ENCODE measurements at places on chromosomes 2 and 18.

DNA sequence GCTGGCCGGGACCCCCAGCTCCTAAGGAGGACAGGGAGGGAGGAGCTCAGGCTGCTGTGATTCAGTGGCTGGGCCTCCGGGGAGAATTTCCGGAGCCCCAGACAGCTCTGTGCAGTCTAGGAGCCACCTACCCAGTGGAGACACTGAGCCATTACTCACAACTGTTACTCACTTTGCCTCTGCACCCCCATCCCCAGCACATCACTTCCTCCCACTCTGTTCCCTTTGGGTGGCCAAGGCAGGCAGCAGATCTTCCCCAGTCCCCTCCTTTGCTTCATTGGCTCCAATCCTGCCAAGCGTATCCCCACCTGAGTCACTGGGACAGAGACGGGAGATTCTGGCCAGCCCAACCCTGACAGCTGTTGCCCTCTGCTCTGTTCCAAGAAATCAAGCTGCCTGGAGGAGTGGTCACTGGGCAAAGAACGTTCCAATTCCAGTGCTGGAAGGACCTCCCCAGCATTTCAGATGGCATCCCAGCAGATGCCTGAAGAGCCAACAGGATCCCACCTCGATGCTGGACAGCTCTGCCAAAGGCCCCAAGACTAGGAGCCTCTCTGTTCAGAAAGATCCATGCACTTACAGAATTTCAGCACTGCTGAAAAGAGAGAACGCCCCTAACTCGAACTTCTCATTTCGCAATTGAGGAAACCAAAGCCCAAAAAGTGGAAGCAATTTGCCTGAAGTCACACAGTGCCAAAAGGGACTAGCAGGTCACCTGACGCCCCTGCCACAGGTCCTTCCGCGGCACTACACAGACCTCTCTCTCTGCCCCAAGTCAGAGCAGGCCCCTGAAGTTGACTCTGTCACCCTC, 68.3 kb downstream of the TNS1 start:
- no peak for DNase-seq

DNA sequence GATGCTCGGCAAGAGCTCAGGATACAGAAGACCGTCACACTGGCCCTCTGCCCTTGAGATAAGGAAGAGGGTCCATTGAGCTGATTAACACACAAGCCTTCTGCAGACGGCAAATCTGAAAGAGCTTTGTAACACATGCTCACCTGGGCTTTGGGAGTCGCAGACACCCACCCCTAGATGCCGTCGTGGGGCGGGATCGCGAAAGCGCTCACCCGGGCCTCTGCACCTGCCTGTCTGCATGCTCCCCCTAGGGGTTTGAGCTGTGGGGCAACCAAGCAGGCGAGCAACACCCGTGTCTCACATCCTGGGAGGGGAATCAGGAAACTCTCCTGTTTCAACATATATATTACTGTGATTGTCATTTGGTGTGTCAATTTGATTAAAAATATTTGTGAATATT, 99.8 kb upstream of the KCNH7 start:
- DNase-seq, result no peak

DNA sequence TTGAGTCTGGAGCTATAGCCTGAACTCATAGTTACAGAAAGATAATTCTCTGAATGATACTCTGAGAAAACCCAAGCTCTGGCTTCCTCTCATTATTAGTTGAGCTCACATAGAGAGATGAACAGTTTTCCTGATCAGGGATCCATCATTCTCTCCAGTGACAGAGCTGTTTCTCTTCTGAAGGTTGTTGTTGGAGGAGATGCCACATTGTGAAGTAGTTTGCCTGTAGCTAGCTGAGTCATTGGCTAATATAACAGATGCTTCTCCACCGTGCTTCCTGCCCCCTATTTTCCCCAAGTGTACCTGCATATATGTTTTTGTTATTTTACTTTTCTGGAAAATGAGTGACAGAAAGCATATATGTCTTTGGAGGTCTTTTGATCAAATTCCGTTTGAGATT, 64.6 kb downstream of the OSBPL6 start:
- no peak for DNase-seq

GRCh38 chr2:126913329-126913728, 14.6 kb downstream of the TEX51 start:
- no peak for DNase-seq

DNA sequence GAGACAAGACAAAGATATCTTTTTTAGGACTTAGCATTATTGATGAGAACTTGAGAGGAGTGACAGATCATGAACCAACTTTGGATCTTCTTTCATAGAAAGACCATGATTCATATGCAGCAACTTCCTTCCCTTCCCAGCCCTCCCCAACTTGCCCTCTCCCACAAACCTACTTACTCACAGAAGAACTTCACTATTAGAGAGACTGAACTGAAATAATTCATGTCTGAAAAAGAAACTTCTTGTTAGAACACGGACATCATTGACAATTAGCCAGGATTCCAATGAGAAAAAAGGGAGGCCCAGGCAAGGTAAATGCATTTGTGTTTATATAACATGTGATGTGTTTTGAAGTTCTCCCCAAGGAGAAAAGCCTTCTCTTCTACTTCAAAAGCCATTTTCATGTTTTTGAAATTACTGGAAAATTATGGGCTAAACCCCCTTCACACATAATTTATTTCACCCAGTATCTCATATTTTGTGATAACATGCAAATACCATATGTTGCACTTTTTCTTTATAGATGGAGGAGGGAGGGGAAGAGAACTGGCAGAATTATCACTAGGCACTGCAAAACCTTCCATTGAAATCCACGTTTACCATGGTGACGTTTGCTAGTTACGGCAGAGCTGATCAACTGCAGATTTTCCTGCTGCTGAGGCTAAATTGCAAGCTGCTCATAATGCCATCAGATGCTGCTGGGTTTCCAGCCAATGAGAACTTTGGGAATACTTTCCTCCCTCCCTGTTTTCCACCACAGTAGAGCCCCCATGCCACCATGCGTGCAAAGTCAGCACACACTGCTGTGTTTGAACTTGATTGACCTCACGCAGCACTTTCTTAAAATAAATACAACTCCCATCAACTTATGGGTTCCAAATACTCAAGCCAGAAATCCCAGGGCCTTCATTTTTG, 294.7 kb downstream of the MEIS1 start:
- no peak for DNase-seq

GRCh38 chr2:207093234-207093633, 72.5 kb downstream of the KLF7 start:
- no peak for DNase-seq

DNA sequence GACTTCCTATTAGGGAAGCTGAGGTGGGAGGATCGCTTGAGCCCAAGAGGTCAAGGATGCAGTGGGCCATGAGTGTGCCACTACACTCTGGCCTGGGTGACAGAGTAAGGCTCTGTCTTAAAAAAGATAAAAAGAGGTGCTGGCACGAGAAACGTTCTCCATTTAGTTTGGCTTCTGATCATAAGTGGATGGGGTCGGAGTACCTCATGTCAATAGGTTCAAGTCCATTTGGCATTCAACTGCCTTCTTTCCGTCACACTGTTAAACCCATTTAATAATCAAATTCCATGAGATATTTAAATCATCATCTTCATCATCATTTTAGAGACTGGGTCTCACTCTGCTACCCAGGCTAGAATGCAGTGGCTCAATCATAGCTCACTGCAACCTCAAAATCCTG, 9.2 kb downstream of the COX7A2L start:
- DNase-seq, result no peak

DNA sequence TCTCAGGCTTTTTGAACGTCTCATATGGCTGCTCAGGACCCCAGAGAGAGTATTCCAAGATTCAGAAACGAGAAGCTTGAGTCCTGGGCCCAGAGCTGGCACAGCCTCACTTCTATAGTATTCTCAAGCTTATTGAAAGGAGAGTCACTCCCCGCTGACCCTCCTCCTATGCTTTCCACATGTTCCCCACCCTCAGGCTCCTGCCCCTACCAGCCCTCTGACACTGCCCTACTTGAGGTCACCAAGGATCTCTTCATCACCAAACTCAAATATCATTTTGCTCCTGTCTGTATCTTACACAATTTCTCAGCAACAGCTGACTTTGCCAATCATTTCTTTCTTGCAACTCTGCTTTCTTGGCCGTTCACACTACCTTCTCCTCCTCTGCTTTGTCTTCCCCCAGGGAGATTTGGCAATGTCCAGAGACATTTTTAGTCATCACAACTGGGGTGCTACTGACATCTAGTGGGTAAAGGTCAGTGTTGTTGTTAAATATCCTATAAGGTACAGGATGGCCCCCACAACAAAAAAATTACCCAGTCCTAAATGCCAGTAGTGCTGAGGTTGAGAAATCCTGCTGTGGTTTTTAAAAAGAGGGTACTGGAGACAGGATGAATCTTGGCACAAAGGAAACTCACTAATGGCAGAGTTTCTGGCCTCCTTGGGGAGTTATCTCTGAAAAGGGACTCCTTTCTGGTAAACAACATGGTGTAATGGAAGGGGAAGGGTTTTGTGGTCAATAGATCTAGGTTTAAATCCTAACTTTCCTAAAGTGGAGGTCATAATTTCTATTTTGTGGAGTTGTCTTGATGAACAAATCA, 26.9 kb upstream of the INSIG2 start:
- DNase-seq, result no peak

GRCh38 chr2:64880193-64880951, 108.8 kb upstream of the SLC1A4 start:
- no peak for DNase-seq

GRCh38 chr2:139217641-139218040, 437.5 kb upstream of the NXPH2 start:
- no peak for DNase-seq

DNA sequence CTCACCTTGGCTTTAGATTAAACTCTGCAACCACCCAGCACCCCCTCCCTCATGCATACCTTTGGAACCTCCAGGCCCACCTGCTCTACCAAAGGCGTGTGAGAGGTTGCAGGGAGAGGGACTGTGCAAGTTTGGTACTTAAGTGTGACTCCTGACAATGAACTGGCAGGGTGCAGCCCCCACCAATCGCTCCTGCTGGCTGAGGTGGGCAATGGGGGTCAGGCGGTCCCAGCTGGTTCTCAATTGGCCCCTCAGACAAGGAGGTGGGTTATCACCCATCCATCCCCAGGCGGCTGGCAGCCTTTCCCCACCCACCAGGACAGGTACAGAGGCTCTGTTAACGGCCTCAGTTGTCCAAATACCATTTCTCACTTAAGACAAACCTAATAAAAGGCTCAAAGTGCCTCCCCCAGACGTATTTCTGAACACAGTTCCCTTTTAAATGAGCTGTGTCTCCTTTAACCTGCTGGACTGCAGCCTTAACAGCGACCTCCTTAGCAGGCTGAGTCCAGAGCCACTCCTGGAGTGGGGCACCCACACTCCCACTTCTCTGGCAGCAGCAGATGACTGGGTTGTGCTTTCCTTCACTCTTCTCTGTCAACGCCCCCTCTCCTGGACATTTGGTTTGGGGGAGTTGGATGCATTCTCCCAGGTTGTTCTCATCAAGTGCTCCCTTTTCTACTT, 169.2 kb upstream of the SMAD2 start:
- no peak for DNase-seq

- no peak for DNase-seq
These were observed 4.9 kb downstream of the SPEG start for GRCh38 chr2:219439506-219439905.

GRCh38 chr18:68263481-68263880, 451.4 kb downstream of the TMX3 start:
- DNase-seq, result no peak

DNA sequence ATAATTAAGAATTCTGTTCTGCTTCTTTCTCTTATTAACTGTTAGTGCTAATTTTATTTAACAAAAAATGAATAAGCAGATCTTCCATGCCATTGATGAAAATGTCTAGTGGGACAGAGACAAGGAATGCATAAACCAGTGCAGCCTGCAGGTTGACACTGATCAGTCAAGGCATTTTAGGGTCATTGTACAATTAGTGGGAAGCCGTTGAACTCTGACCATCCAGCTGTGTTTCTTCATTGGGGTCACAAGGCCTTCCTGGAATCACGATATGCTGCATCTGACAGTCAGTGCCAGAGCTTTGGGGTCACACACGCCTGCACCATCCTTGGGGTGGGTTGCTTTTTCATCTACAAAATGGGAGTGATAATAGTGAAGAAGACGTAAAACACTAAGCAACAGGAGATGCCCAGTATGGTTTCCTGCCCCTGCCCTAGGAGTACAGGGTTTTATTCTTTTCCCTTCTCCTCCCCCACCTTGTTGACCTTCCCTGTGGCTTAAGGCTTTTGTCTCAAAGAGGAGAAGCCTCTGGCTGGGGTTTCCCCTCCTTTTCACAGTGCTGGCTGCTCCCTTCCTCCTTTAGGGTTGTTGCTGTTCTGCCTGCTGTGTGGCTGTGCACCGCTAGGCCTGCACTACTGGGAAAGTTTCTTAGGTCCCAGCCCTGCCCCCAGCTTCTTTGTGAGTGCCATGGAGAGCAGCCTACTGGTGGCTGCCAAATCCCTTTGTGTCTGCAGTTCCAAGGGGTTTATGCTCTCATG, 245.6 kb downstream of the TPGS2 start:
- DNase-seq, result no peak

- DNase-seq, result no peak
These were observed 22.5 kb downstream of the ARHGAP25 start for GRCh38 chr2:68757081-68757480.

DNA sequence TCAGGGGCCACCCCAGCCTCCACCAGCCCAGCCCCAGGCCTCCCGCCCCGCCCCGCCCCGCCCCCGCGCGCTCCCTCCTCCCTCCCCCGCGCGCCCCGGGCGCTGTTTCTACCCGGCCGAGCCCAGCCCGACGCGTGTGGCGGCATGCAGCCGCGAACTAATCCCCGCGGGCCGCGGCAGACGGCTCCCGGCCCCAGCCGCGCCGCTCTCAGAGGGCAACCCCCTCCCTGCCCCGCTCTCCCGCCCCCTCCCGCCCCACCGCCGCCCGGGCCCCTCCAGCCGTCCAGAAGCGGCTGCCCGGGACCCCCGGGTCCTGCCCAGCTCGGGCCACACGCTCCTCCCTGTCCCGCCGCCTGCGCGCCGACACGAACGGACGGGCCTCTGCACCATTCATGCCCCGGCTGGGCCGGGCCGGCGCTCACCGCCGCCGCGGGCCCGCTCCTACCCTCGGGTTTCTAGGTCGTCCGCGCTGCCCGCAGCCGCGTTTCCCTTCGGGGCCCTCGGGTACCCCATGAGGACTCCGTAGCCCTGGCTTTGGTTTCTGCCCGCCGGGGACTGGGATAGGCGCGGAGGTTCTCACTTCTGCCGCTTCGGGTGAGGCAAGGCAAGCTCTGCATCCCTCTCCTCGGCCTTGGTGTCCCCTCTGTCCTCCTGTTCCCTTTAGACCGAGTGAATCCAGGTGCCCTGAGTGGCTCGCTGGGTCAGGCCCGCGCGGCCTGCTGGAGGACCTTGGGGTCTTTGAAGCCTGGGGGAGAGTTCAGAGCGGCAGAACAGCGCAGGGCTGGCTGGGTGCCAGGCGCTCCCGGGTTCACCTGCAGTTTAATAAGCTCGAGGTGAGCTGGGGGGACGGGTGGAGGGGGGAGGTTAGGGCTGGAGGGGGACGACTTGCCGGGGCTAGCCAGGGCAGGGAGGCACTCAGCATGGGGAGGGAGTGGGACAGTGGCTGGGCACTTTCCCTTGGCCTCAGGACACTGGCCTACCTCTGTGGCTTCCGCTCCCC, 3.1 kb downstream of the WNT10A start:
- no peak for DNase-seq

GRCh38 chr2:128236491-128237035, 82.1 kb downstream of the HS6ST1 start:
- DNase-seq, result no peak
